Stimulated activated CD4-positive, alpha-beta T cell treated with anti-CD3 and anti-CD28 coated beads, Interleukin-1b, Interleukin-23, amount 100 ng/mL, for 4 hours (primary cell): ENCODE measurements at places on chromosomes 1 and 21.

DNA sequence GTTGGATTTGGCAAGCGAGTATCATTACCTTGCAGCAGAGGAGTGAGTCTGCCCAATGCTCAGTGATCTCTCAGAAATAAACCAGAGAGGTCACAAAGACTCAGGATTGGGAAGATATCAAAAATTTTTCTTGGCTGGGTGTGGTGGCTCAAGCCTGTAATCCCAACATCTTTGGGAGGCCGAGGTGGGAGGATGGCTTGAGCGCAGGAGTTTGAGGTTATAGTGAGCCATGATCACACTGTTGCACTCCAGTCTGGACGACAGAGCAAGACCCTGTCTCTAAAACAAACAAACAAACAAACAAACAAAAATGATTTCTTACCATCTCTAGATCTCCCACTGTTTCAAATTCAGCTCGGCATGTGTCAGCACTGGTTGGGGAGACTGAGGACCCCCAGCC lies 13.3 kb upstream of the BECN2 start:
- DNase-seq: no peak

DNA sequence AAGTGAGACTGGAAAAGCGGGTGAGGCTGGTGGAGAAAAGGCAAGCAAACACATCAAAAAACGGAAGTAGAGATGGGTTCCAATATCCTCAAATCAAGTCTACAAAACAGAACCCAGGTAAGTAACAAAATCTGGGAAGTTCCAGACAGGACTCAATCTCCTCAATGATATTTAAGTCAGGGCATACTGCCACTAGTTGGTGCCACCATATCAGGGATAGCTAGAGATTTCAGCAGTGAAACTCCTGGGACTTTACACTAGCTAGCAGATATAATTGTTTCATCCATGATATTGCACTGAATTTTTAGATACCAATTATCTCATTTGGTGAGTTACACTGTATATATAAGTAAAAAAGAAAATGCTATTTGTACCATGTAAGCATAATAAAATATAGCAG lies 52.0 kb downstream of the EYA3 start:
- no peak for DNase-seq

DNA sequence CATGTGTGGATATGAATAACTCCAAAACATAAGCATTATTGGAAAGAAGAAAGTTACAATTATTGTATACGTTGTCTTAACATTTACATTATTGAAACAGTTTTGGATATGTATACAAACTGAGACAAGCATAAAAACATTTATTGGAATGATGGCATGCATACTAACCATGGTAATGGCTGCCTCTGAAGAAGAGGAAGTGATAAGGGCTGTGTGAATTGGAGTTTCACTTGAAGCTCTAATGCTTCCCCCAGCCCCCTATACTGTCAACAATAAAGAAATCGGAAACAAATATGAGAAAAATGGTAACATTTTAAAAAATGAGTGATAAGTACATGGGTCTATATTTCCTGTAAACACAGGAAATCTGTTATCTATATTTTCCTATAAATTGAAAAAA lies 367.7 kb upstream of the DPYD start:
- no peak for DNase-seq

- no peak for DNase-seq
Measured at GRCh38 chr1:202193614-202194327, at the start of gene LGR6. Gene LGR6 (plus strand): TSS chr1:202193799. CDS start chr1:202193990, 191 bp downstream.

- DNase-seq: no peak
Measured at GRCh38 chr1:241020851-241021697, 335.9 kb downstream of the RGS7 start.

GRCh38 chr1:34603594-34603993 lies 151.3 kb upstream of the GJB5 start:
- DNase-seq: no peak

DNA sequence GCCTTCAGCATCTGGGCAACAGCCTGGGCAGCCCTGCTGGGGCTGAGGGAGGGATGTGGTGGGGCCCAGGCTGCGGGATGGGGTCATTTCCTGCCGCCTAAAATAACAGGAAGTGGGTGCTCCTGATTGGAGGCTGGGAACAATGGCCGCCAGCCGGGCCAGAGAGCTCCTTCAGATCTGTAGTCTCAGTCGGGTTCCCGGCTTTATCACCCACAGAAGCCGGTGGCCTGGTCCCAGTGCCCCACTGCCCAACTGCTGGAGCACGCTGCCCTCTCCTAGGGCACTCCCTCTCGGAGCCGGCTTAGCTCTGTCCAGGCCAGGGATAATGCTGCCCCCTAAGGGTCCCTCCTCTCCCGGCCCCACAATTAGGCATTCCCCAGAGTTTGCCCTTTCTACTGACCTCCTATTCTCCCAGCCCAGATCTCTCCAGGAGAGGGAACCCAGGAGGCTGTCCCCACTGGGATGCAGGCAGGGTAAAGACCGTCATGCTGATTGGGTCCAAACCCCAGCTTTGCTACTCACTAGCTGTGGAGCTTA lies 5.1 kb downstream of the MAP7D1 start:
- DNase-seq: peak; percentile 36

- no peak for DNase-seq
Measured at GRCh38 chr1:1358433-1359271, at the start of gene MXRA8. Gene MXRA8 (minus strand): TSS chr1:1358555. CDS start chr1:1358504, 51 bp downstream.

GRCh38 chr1:207888652-207889051 lies 22.3 kb downstream of the CD34 start:
- DNase-seq: no peak

- DNase-seq: no peak
Measured at GRCh38 chr1:211281320-211282022, 22.3 kb downstream of the RCOR3 start.
